Activated CD4-positive, alpha-beta T cell treated with anti-CD3 and anti-CD28 coated beads for 4 hours (primary cell): ENCODE measurements at places on chromosomes 2 and 18.

GRCh38 chr18:9468998-9469397 is 6.3 kb upstream of the RALBP1 start:
- DNase-seq, result no peak

GRCh38 chr2:98658816-98659490 is 50.6 kb downstream of the UNC50 start:
- DNase-seq, result peak; percentile 18

- no peak for DNase-seq
Measured at GRCh38 chr18:28127228-28127627, 49.7 kb downstream of the CDH2 start.

- DNase-seq, result no peak
Measured at GRCh38 chr2:7881063-7881462, 800.8 kb upstream of the ID2 start.

- no peak for DNase-seq
Measured at GRCh38 chr18:76720683-76721082, 101.7 kb upstream of the ZNF236 start.
